Esophagus muscularis mucosa (tissue), 4 donors: ENCODE measurements at places on chromosomes 1 and 21. TPM values are rescaled to one million over a fixed set of nuclear protein-coding genes. Genes with fewer than 3 reads are reported as not detected.

DNA sequence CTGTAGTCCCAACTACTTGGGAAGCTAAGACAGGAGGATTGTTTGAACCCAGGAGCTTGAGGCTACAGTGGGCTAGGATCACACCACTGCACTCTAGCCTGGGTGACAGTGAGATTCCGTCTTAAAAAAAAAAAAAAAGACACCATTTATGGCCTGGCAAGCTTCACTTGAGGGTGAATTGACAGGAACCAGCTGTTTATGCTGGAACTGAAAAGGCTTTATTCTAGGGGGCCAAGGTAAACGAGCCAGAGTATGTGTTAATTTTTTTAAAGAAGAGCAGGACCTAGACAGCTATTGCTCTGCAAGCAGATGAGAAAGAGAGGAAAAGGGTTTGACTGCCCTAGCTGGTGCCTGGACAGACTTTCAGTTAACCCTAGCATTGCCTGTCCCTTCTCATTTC, 37.0 kb downstream of the S100A6 start:
- H3K27me3 ChIP-seq = no peaks in the 10 kb centered on the region
- DNase-seq = no peak
- no peak overlapping the region for H3K4me3 ChIP-seq
- peaks cover 4% of the 10 kb centered on the region for H3K4me1 ChIP-seq
- H3K36me3 ChIP-seq = no peaks in the 10 kb centered on the region
- H3K27ac ChIP-seq = no peak overlapping the region

DNA sequence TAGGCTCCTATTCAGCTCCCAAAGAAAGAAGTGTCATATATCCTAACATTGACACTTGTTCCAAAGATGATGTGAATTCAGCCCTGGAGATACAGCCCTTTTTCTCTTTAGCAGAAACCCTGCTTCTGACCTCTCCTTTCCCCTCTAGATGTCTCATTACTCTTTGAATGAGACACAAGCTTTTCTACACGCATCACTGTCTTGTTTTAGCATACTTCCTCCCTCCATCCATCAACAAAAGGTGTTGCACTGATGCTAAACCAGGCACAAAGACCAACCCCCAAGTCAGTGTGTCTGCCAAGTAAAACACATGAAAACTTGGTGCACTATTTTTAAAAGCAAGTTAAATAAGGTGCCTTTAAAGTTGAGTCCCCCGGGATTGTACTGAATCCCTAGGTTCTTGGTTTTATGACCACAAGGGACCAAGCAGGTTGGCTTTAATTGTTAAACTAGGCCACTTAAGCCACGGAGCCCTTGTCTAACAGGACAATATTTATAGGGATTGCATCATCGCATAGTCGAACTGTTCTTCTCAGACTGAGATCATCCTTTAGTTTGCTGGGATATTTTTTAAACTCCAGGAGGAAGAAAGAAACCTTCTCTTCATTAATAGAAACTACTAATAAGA, 101.0 kb upstream of the GUCA2B start:
- H3K36me3 ChIP-seq = no peaks in the 10 kb centered on the region
- no peak overlapping the region for H3K27ac ChIP-seq
- H3K4me3 ChIP-seq = no peak overlapping the region
- no peak for DNase-seq
- no peaks in the 10 kb centered on the region for H3K27me3 ChIP-seq

GRCh38 chr1:55053265-55053954, 14.1 kb downstream of the PCSK9 start:
- no peaks in the 10 kb centered on the region for H3K4me1 ChIP-seq
- no peaks in the 10 kb centered on the region for H3K27me3 ChIP-seq
- no peaks in the 10 kb centered on the region for H3K36me3 ChIP-seq
- no peak overlapping the region for H3K27ac ChIP-seq
- DNase-seq = no peak

DNA sequence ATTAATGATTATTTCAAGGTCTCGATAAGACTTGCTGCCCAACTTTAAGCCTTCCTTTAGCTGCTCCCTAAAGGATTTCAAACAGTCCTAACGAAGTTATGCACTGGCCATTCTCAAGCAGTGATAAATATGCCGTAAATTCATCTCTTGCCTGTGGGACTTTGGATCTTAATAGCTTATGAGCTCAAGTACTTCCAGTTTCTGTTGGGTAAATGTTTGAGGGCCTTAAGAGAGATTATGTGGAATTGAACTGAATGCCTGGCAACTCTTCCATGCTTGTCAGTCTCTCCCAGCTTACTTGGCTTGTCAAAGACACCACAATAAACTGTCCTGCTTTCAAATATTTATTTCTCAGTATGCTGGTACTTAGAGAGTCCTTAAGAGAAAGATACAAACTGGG, 3.5 kb upstream of the OR10J4 start:
- no peaks in the 10 kb centered on the region for H3K36me3 ChIP-seq
- no peaks in the 10 kb centered on the region for H3K4me1 ChIP-seq
- H3K27ac ChIP-seq = no peak overlapping the region
- no peak overlapping the region for H3K4me3 ChIP-seq
- no peaks in the 10 kb centered on the region for H3K27me3 ChIP-seq
- no peak for DNase-seq

DNA sequence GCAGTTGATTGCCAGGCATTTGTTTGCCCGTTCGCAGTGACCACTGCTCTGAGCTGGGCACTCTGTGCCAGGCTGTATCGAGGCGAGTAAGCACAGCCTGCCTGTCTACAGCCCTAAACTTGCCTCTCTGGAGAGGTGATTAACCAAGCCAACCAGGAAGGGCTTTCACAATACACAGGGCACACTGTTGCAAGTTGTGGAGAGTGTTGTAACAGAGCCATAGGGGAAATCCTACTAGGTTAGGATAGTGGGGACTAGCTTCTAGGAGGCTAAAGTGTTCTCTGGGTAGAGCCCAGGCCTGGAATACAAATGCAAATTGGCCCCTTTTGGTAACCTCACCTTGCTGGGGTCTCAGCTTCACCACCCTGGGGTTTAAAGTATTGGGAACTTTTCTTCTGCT, 23.8 kb downstream of the PRDM2 start:
- no peaks in the 10 kb centered on the region for H3K4me1 ChIP-seq
- DNase-seq = no peak
- H3K36me3 ChIP-seq = no peaks in the 10 kb centered on the region
- H3K27ac ChIP-seq = no peak overlapping the region

DNA sequence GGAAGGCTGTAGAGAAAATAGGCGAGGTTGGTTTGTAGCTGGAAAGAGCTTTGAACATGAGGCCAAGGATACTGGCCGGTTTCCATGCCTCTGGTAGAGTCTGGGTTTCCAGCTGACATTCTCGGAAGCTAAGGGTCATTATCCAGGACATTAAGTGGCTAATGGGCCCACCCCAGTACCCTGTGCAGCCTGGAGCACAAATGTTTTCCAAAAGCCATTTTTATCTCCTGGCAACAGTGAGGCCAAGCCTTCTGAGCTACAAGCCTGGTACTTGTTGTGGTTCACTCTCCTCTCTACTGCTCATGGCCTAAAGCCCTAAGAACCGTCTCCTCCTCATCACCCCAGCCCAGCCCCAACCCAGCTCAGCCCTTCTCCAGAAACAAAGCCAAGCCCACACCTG, 122.9 kb downstream of the DMRTA2 start:
- no peak overlapping the region for H3K27ac ChIP-seq
- no peak overlapping the region for H3K4me3 ChIP-seq
- H3K36me3 ChIP-seq = no peaks in the 10 kb centered on the region
- DNase-seq = no peak
- H3K4me1 ChIP-seq = no peaks in the 10 kb centered on the region
- no peaks in the 10 kb centered on the region for H3K27me3 ChIP-seq

DNA sequence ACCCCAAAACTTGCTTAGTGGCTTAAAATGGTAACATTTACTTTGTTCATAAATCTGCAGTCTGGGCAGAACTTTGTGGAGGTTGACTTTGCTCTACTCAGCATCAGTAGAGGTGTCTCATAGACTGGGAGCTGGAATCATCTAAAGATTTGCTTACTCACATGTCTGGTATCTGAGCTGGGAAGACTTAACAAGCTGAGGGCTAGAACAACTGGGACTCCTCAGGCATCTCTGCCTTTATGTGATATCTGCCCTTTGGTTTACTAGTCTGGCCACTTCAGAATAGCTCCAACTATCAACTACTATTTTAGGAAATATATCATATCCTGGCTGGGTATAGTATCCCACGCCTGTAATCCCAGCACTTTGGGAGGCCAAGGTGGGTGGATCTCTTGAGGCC, 82.5 kb downstream of the C4BPA start:
- no peaks in the 10 kb centered on the region for H3K4me1 ChIP-seq
- no peaks in the 10 kb centered on the region for H3K36me3 ChIP-seq
- no peak overlapping the region for H3K4me3 ChIP-seq
- no peak overlapping the region for H3K27ac ChIP-seq
- DNase-seq = no peak
- no peaks in the 10 kb centered on the region for H3K27me3 ChIP-seq

DNA sequence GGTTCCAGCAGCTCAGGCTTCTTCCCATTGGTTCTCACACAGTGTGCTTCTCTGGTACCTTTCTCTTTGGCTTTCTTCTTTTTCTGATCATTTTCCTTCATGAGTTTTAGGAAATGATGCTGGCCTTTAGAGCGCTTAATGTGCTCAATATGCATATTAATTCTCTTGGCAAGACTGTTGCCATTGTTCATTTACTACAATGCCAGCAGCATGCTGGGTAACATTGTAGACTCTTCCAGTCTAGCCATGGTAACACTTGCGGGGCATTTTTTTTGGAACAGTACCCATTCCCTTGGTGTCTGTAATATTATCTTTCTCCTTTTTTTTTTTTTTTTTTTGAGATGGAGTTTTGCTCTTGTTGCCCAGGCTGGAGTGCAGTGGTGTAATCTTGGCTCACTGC, 21.7 kb downstream of the UBE4B start:
- no peak for DNase-seq
- no peaks in the 10 kb centered on the region for H3K27me3 ChIP-seq

- H3K27ac ChIP-seq = peak overlapping the region; percentile 96
- H3K36me3 ChIP-seq = no peaks in the 10 kb centered on the region
These were observed 2.9 kb downstream of the ARF1 start for GRCh38 chr1:228085287-228085951.

DNA sequence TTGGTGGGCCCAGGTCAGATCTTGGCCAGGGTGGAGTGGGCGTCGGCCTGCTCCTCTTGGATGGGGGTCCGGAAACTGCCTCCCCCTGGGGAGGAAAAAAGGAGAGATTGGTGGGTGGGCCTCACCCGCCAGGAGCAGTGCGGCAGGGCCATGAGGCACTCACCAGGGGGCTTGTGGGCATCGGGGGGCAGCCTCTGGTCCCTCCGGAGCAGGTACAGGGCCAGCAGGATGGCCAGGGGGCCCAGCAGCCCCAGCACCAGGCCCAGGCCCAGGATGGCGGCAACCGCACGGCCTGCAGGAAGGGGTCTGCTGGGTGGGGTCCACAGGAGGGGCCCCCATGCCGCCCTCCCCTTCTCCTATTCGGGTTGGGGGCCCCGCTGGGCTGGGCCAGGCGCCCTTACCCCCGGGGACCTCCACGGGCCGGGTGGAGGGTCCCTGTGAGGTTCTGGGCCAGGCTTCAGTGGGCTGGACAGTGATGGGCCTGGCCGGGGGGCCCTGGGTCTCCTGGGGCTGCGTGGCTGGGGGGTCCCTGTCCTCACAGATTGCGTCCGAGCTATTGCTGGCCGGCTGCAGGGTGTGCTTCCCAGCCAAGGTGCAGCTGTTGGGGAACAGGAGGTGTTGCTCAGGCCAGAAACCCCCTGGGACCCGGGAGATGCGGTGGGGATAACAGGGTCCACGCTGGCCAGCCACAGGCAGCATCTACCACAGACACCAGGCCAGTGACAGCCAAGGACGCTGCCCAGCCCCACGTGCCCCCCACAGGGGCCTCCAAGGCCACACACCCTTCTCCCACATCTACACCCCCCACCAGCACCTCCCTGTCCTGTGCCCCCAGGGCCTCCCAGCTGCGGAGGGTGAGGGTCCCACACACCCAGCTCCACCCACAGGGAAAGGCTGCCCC, 2.2 kb downstream of the TNFRSF4 start:
- H3K27me3 ChIP-seq = peaks cover 8% of the 10 kb centered on the region
- H3K4me3 ChIP-seq = peak overlapping the region; percentile 31
- H3K27ac ChIP-seq = no peak overlapping the region
- peaks cover 4% of the 10 kb centered on the region for H3K36me3 ChIP-seq

GRCh38 chr1:69109277-69109676, 458.4 kb upstream of the LRRC7 start:
- no peaks in the 10 kb centered on the region for H3K36me3 ChIP-seq
- no peak overlapping the region for H3K4me3 ChIP-seq
- H3K4me1 ChIP-seq = no peaks in the 10 kb centered on the region

- no peak for DNase-seq
- H3K4me3 ChIP-seq = no peak overlapping the region
- no peak overlapping the region for H3K27ac ChIP-seq
- H3K36me3 ChIP-seq = no peaks in the 10 kb centered on the region
- peaks cover 10% of the 10 kb centered on the region for H3K4me1 ChIP-seq
- H3K27me3 ChIP-seq = peaks cover 8% of the 10 kb centered on the region
These were observed 19.9 kb upstream of the NEK2 start for GRCh38 chr1:211695135-211695816.

DNA sequence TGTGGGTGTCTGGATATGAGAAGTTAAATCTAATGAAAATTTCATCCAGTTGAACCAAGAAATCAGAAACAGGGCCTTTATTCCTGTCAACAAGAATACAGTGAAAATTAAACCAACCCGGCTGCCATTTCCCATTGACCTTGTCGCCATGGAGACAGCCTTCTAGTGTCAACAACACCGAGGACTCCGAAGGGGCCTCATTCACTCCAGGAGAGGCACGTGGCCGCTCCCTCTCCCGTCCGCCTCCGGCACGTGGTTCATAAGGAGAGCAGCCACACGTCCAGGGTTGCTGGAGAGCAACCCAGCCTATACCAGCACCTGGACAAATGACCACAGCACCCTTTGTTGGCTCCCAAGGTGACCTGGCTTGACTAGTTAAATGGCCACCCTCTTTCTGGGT, 120.3 kb upstream of the VAMP3 start:
- no peak overlapping the region for H3K27ac ChIP-seq
- H3K27me3 ChIP-seq = no peaks in the 10 kb centered on the region
- DNase-seq = no peak
- peaks cover 22% of the 10 kb centered on the region for H3K4me1 ChIP-seq
- no peaks in the 10 kb centered on the region for H3K36me3 ChIP-seq
- no peak overlapping the region for H3K4me3 ChIP-seq

DNA sequence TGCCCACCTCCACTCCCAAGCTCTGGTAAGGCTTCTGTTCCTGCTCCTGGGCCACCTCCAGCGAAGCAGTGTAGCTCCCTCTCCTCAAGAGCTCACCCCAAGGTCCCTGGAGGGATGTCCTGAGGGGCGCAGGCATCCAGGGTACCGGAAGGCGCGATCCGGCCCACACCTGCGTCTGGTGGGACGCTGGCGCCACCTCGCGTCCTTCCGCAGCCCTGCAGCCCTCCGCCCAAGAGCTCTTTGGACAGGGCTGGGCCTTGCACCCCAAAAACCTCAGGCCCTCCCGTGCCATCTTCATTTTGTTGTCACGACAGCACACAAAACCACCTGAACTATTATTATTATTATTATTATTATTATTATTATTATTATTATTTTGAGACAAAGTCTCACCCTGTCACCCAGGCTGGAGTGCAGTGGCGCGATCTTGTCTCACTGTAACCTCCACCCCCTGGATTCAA, 49.2 kb upstream of the PAX7 start:
- no peaks in the 10 kb centered on the region for H3K36me3 ChIP-seq
- H3K27ac ChIP-seq = no peak overlapping the region
- H3K27me3 ChIP-seq = no peaks in the 10 kb centered on the region

Gene ATF3
- total RNA-seq = 4.1 TPM

Gene KPRP
- total RNA-seq = not detected

Gene FCAMR
- not detected for total RNA-seq

Gene MUTYH
- total RNA-seq = 10.0 TPM

Gene KCNAB2
- 19.3 TPM for total RNA-seq

Gene TPTE
- not detected for total RNA-seq

Gene NEGR1
- 57.7 TPM for total RNA-seq

Gene EVA1C
- total RNA-seq = 56.5 TPM

Gene SLC25A44
- total RNA-seq = 15.0 TPM

Gene OR2T11
- total RNA-seq = not detected

Gene SPRR5
- not detected for total RNA-seq
